ENCODE measurements at places on chromosomes 12 and 14.

DNA sequence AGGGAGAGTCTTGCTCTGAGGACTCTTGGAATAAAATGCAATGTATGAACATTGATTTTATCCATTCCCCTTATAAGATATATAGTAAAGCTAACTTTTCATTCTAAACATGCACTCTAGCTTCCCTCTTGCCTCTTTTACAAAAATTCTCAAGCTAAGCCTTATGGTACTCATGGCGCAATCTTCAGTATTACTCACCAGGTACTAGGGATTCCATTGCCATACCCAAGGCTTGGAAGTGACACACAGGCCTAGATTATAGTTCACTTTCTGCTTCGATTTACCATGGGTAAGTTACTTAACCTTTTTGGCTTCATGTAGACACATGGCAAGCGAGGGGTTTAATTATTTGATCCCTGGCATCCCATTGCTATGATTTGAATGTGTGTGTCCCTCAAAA, 331.5 kb downstream of the LRIG3 start:
- no peak for DNase-seq

DNA sequence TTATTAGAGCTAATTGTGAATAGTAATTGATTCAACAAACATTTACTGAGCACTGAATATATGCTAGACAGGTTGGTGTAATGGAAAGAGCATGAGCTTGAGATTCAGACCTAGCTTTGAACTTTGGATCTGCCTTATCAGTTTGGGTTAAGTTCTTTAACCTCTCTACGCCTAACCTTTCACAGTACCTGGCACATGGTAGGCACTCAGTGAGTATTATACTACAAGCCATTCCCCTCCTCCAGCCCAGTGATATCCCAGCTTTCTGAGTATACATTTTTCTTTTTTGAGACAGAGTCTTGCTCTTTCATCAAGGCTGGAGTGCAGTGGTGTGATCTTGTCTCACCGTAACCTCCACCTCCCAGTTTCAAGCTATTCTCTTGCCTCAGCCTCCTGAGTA, 32.0 kb downstream of the FAM177A1 start:
- no peak for DNase-seq

DNA sequence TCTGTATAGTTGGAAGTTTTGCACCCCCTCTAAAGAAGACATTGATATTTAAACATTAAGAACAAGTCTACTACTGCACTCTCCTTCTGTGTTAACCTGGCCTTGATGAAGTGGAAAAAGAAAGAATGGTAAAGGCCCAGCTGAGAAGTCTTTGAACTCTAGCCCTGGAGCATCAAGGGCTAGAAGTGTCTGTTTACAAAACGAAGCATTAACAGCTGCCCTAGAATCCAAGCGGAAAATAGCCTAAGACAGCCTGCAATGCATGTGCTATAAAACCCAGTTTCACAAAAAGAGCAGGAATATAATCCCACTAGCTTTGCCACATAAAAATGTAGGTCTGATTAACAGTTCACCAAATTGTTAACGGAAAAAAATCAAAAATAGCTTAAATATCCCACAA, 60.5 kb downstream of the NUMB start:
- no peak for DNase-seq

DNA sequence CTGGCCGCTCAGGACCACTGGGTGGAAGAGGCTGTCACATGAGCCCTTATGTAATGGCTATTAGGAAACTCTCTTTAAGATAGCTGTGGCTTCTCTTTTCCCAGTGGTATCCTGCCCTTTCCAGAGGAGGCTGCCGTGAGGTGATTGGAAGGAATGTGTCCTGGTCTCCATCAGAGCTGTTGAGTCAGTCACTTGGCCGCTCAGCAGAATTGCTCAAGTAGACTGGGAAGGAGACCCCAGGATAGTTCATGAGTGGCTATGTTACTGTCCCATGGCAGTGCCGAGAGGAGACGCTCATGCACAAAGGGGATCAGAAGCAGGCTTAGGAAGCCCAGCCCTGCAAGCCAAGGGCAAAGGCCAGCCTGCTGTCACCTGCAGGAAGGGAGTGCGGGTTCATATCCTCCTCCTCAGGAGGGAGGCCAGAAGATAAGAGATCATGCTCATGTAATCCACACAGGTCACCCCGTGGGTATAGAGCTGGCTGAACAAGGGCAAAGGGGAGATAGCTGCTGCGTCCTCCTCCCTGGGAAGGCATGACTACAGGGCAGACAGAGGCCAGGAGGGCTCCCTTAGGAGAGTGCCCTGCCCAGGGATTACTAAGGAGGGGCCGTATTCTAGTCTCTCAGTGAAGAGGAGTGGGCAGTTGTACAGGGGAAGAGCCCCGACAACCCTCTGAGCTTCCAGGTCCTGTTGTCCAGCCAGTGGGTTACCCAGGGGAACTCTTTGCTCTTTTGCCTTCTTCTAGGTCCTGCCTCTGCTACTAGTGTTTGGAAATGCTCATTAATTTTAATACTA, 137.0 kb upstream of the MAX start:
- no peak for DNase-seq

GRCh38 chr14:101561145-101561896, at the start of gene DIO3:
Gene DIO3 (plus strand): TSS chr14:101561495.
- DNase-seq, result no peak

- peak; percentile 63 for DNase-seq
Measured at GRCh38 chr14:73753887-73754795, 40.0 kb upstream of the PNMA1 start.

DNA sequence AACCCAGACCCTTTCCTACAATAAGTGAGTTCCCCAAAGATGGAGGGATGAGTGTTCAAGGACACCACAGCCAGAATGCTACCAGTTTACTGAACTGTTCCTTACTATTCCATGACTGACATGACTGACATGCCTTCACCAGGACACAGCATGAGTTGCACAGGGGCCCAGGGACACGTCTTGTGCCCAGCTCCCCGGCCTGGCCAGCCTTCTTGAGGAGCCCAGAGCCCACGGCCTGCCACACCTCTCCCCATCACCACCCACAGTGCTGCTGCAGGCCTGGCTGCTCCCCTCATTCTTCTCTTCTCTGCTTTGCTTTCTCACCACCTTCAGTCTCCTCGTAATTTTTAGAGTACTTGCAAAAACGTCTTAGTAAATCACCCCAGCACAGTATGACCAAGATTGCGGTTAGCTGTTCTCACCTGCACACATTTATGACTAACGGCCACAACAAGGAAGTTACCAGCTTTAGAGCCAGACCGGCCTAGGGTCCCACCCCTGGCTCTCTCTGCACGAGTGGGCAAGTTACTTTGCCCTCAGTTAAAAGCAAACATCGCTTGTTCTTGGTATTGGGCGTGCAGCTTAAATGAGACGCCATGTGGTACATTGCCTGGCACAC, 18.5 kb downstream of the PPP2R5E start:
- no peak for DNase-seq

DNA sequence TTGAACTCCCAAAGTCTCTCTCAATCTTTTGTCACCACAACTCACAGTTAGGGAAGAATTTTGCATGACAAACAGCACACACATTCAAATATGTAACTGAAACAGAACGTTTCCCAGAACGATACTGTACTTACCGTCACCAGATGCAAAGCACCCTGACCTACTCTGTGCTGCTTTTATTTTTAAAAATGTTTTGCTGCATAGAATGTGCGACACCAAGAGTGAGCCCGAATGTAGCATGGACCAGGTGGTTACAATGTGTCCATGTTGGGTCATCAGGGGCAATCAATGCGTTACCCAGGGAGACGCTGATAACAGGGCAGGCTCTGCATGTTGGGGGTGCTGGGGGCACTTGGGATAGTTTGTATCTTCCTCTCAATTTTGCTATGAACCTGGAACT, 14.6 kb upstream of the EIF5 start:
- no peak for DNase-seq

GRCh38 chr14:39267608-39268005, 33.9 kb downstream of the MIA2 start:
- DNase-seq, result no peak

GRCh38 chr14:81946834-81947798, 413.5 kb upstream of the SEL1L start:
- DNase-seq, result no peak

GRCh38 chr14:68612049-68612448, 180.8 kb downstream of the ZFP36L1 start:
- no peak for DNase-seq

Data from stimulated activated CD4-positive, alpha-beta T cell treated with anti-CD3 and anti-CD28 coated beads, Interleukin-2, amount 100 ng/mL, for 24 hours (primary cell).